A549 treated with Hydrocortisone at 1 μM for 4 hours (cell line): ENCODE measurements at places on chromosomes 12 and 14. TPM values are rescaled to one million over a fixed set of nuclear protein-coding genes. Genes with fewer than 3 reads are reported as not detected.

The TAS2R20 gene
- 0.07 to 0.20 TPM (median 0.14 TPM) in 3 of 5 replicates, not detected in the others for total RNA-seq

The RHOJ gene
- not detected in 5 replicates for total RNA-seq

The OR6C2 gene
- not detected in 5 replicates for total RNA-seq

The MYF6 gene
- total RNA-seq, result not detected in 5 replicates

The RTL1 gene
- total RNA-seq, result 0.14 to 0.29 TPM (median 0.28 TPM) in 5 replicates

The GLIPR1 gene
- 25.3 to 30.7 TPM (median 30.3 TPM) in 5 replicates for total RNA-seq

The PRB4 gene
- not detected in 5 replicates for total RNA-seq

The CLEC12A gene
- total RNA-seq, result not detected in 5 replicates

The MANSC4 gene
- not detected in 5 replicates for total RNA-seq

The FOXA1 gene
- 5.1 to 6.7 TPM (median 6.2 TPM) in 5 replicates for total RNA-seq

The ASPG gene
- total RNA-seq, result 0.09 TPM in 1 of 5 replicates, not detected in the others

The POU6F1 gene
- 0.91 to 2.2 TPM (median 1.3 TPM) in 5 replicates for total RNA-seq

The SLC5A8 gene
- total RNA-seq, result not detected in 5 replicates
